ENCODE measurements at places on chromosomes 16 and 17.

- DNase-seq = no peak
Measured at GRCh38 chr17:54749157-54749556, 151.5 kb upstream of the TOM1L1 start.

DNA sequence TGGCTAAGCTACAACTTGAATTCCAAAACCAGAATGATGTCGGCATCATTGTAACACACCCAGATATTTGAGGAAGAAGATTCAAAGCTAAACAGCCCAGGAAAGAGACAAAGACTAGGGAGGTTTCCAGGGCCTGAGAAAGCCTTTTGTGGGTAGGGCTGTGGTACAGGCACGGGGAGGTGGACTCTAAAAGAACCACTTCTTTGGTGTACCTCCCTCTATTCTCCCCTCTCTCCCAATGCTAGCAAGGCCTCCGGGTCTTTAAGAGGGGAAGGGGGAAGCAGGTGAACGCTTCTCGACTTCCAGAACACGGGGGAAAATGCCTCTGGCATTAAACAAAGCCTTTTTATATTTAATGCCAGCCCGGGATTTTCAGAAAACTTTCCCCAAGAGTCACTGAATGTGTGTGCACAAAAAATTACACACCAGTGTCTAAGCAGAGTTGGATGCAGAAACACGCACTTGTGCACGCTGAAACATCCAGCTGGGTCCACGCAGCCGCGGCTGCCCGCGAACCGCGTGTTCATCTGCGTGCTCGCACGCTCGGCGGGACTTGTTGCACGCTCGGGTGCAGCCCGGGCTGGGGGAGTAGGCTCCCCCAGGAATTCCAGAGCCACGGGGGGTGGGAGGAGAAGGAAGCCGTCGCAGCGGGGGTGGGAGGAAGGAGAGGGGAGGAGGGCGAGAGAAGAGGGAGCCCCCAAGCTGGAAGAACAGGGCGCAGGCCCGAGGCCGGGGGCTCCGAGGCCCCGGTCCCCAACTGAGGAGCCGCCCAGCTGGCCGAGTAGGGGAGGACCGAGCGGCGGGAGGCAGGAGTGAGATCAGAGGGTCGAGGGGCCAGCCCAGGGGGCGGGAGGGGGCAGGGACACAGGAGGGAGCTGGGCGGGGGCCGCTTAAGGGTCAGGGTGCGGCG is 20.1 kb upstream of the ZNF423 start:
- no peak for DNase-seq

DNA sequence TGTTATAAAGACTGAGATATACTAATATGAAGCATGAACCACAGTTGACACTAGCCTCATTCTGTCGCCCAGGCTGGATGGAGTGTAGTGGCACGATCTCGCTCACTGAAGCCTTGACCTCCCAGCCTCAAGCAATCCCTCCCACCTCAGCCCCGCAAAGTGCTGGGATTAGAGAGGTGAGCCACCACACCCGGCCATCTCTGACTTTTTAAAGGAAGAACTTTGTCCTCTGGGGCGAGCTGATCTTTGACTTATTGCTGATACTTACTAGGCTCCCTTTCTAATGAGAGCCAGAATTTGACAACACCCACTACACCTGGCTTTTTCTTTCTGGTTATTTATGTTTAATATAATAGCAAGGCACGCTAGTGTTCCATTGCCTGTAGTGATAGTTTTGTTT is 57.2 kb downstream of the CLEC16A start:
- no peak for DNase-seq

- DNase-seq = no peak
Measured at GRCh38 chr17:56085576-56086267, 67.6 kb upstream of the ANKFN1 start.

DNA sequence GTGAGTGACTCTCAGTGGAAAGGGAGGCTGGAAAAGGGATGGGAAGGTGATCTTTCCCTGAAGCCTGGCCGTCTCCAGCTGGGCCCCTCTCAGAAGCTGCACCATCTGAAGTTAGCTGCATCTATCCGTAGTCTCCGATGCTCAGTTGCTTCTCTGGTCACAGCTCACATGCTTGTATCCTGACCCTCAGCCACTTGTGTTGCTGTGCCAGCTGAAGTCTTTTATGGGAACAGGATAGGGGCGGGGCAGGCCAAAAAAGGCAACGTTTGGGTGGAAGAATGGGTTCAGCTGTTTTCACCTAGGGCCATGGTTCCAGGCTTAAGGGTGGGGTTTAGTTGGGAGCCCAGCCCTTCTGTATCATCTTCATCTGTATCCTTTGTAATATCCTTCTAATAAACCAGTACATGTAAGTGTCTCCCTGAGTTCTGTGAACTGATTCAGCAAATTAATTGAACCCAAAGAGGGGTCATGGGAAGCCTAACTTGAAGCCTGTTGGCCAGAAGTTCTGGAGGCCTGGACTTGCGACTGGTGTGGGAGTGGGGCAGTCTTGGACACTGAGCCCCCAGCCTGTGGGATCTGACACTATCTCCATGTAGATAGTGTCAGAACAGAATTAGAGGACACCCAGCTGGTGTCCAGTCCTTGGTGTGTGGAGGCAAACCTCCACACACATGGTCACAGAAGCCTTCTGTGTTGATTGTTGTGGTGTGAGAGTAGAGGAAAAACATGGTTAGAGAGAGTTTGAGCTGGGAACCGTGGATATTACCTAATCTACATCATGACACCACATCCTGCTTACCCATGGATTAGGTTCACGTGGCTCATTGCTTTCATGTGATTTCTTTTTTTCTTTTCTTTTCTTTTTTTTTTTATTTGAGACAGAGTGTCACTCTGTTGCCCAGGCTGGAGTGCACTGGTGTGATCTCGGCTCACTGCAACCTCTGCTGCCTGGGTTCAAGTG is 49.3 kb upstream of the FBXO47 start:
- DNase-seq = no peak

GRCh38 chr16:2211923-2212347 is 1.3 kb upstream of the BRICD5 start:
- DNase-seq = no peak

- DNase-seq = no peak
Measured at GRCh38 chr16:24689128-24689527, 40.3 kb upstream of the TNRC6A start.

DNA sequence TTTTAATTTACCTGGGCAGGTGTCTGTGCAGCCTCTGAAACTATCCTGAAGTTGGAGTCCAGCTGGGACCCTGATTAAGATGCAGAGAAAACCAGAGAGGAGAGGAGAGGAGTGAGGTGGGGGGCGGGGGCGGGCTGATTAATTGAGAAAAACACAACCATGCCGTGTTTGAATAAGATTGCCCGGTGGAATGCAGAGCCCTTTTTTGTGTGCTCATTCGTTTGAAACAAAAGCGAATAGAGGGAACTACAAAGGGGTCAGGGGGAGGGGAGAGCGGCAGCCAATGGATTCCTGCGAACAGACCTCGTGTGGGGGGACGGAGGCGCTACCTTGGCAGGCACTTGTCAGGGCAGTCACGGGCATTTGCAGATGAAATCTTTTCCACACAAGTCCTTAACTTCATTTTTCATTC is 355.8 kb downstream of the SOX9 start:
- no peak for DNase-seq

DNA sequence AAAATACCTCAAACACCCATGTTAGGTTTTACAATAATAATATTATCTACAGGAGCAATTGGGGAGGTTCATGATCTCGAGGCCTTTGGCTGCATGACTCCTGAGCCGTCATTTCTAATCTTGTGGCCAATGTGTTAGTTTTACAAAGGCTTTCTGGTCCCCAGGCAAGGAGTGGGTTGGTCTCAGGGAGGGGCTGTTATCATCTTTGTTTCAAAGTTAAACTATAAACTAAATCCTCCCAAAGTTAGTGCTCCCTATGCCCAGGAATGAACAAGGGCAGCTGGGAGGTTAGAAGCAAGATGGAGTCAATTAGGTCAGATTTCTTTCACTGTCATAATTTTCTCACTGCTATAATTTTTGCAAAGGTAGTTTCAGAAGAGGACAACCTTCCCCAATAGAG is 9.1 kb upstream of the CCL5 start:
- no peak for DNase-seq
